ENCODE measurements at places on chromosomes 7 and 10.

DNA sequence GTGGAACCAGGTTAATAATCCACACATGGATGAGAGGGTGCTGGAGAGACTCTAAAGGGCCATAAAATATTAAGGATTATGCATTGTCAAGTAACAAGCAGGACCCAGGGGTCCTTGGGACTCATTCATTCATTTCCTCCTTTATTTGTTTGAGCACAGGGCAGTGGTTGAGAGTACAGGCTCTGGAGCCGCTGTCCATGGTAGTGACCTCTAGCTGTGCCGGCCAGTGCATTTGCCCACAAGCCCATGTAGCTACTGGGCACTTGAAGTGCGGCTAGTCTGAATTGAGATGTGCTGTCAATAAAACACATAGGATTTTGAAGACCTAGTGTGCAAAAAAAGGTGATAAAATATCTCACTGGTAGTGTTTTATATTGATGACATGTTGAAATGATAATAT lies 137.6 kb downstream of the C10orf105 start:
- DNase-seq, result no peak

GRCh38 chr7:875476-876076 lies 778 bp upstream of the GET4 start:
- DNase-seq, result no peak

DNA sequence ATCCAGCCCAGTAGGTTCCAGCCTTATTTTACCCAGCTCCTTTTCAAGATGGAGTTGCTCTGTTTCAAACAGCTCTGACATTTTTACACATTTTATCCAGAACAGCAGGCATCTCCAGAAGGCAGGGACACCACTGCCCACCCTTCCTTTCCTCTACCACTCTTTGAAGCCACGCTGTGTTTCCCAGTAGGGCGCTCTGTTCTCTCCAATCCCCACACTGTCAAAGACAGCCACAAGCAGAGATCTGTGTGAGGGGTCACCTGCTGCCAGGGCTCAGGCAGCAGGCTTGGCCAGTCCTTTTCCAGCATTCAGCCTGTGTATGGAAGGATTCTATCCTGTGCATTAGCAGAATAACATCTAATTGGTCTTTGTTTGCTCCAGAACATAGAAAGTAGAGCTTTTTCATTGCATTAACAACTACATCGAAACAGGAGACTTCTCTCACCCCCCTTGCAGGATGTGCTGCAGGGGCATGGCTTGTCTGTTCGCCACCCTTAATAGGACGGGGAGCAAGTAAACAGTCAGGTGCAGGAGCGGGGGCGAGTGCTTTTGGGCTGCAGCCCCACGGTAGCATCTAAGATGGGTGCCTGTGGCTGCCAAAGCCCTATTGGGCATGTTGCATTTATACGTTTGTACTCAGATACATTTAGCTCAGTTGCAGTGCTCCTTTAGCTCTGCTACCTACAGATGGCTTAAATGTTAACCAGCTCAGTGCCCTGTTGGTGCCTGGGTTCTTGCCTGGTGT lies 326.1 kb downstream of the GALNT17 start:
- no peak for DNase-seq

DNA sequence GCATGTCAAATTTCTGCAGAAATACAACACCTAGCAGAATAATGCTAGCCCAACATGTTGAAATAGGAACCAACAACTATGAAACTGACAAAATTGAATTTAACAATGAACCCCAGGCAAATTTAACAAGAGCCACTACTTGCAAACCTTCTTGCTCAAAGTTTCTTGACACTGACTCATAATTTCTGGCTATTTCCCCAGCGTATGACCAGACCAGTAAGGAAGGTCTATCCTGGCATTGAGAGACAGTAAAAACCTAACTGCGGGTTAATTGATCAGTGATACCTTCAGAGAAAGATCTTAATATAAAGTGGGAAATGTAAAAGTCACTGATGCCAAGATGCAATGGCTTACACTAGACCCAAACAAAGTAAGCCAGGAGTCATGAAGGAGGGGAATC lies 510.1 kb downstream of the ARL4A start:
- DNase-seq, result no peak

- DNase-seq, result no peak
Observed at GRCh38 chr7:34070511-34071323, 165.4 kb downstream of the BMPER start.

DNA sequence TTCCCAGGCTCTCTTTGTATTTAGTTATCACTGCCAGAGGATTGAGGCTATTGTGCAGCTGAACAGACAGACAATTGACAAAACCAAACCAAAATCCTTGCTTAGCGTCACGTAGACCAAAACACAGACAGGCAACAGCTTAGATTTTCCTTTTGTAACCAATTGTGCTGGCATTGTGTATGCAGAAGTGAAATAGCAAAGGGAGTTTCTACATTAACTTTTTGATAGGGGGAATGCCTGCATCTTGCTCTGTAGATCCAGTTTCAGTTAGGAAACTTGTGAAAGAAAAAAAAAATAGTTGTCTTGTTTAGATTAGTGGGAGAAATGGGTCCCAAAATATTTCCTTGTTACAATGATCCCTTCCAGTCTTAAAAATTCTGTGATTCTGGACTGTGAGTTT lies 333.8 kb downstream of the BBS9 start:
- no peak for DNase-seq

All from naive thymus-derived CD8-positive, alpha-beta T cell (primary cell).